GM13977 (cell line): ENCODE measurements at places on chromosomes 1 and 21.

DNA sequence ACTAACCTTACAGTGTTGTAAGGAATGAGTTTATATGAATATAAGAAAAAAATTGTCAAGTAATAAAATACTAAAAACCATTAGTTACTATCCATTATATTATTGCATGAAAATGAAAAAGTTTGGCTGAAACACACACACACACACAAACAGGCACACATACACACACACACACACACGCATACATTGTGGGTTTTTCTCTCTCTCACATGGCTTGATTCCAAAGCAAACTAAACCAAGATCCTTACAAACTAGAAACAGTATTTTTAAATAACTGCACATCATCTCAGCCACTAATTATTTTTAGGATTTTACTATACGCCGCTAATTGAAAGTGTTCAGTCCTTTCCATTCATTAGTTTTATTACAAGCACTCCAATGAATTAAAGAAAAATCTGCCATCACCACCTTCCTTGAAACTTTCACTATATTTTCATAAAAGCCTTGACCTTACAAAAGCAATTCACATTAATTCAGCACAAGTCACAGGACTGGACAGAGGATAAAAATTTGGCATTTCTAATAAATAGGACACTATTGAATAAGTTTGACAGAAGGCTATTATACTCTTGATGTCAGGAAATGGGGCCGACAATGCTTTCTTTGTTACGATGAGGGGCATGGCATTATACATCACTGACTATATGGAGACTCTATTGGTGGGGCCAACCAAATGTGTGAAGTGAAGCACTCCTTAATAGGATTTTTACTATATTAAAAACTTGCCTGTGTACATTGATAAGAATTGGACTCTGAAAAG, 187.0 kb upstream of the ESRRG start:
- no peak for DNase-seq

GRCh38 chr1:23057301-23057700, 38.0 kb downstream of the KDM1A start:
- DNase-seq: no peak

DNA sequence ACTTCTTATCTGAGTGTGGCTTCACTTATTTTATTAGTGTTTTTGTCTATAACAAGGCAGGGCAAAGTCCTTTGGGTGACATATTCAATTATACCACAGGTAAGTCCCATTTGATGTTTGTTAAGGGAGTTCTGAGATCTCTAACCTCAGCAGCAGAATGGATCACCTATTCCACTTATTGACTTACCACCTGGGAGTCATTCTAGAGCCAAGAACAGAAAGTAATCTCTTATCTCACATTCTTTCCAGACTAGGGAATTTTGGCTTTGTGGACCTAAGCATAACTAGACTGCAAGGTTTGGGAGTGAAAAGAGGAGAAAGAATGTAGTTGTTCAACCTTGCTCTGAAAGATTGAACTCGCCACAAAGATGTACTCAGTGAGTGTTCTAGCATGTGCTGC, 13.2 kb downstream of the FNDC7 start:
- no peak for DNase-seq

- no peak for DNase-seq
Measured at GRCh38 chr1:27391511-27392095, 819 bp upstream of the GPR3 start.

GRCh38 chr1:59146651-59147358, 150.1 kb upstream of the FGGY start:
- DNase-seq: peak; percentile 73

- DNase-seq: peak; percentile 38
Measured at GRCh38 chr1:229139331-229140118, 131.4 kb upstream of the RAB4A start.

DNA sequence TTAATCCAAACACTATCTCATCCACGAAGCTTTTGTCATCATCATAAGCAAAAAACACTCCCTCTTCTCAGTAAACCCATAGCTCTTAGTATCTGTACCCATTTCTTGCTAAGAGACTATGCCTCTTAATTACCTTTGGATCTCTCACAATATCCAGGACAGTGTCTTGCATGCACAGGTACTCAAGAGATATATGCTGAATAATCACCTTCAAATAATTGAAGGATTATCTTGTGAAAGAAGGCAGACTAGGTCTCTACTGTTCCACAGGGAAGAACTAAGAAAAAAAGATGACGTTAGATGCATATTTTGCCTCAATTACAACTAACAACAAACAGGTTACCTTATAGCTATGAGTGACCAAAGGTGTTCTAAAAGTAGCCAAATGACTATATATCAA, 11.5 kb downstream of the FOXJ3 start:
- no peak for DNase-seq

GRCh38 chr21:33266789-33267135, 595 bp downstream of the IL10RB start:
- DNase-seq: peak; percentile 53

DNA sequence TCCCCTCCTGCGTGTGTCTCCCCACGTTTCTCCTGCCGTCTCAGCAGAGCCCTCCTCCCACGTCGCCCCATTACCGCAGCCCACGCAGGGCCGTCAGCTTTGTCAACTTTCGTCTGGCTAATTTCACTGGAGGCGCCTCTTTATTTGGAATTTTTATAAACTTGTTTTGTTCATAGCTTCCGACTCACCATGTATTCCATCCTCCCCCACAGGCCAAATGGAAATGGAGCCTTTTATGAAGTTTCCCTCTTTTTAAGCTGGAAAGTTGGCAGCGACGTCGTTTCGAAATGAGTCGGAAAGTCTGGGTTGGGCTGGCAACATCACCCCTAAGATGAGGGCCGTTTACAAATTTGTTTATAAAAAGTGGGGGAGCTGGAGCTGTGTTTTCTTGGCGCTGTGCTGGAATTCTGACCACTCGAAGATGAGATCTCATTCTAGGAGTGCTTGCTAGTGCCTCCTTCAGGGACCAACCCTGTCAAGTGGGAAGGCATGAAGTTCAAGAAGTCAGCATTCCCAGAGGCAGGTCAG, 23.7 kb upstream of the SLC45A1 start:
- DNase-seq: no peak

DNA sequence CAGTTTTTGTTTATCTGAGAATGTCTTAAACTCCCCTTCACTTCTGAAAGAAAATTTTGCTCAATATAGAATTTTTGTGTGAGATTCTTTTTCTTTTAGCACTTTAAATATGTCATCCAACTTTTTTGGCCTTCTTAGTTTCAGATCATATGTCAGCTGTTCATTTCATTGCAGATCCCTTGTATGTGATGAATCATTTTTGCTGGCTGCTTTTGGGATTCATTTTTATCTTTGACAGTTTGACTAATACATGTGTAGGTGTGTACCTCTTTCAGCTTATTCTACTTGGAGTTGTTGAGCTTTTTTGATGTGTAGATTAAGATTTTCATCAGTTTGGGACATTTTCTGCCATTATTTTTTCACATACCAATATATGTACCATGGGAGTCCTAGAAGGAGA, 156.8 kb downstream of the FASLG start:
- no peak for DNase-seq

GRCh38 chr1:59079434-59080140, 217.3 kb upstream of the FGGY start:
- DNase-seq: no peak

GRCh38 chr1:5304702-5305101, 650.3 kb downstream of the AJAP1 start:
- no peak for DNase-seq

- no peak for DNase-seq
Measured at GRCh38 chr1:64112281-64112680, 91.1 kb upstream of the UBE2U start.

DNA sequence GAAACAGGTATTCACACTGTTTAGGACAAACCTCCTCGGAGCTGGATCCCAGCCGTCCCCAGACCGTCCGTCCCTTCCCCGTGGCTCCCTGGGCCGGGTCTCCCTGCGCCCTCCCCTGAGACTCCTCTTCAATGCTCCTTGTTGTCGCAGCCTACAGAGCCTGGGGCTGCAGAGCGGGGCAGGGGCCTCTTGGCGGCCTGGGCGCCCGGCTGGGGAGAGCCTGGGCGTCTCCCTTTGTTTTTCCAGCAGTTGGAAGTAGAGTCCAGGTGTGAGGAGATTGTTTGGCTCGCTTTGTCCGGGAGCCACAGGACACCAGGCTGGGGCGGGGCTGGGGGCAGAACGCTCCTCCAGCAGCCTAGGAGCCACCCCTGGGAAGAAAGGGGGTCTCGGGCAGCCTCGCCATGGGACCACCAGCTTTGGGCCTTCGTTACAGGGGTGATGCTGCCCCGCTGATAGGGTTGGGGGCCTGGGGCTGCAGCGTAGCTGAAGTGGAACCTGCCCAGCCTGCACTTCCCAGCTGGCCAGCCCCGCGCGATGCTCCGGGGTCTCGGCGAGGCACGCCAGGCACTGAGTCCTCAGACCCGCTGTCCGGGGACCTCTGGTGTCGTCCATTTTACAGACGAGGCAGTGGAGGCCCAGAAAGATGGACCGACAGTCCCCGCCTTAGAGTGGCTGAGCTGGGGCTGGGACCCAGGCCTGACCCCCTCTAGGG, 66.9 kb downstream of the PRDM16 start:
- no peak for DNase-seq

GRCh38 chr1:147168626-147169058, 3.6 kb downstream of the PRKAB2 start:
- no peak for DNase-seq

- peak; percentile 71 for DNase-seq
Measured at GRCh38 chr1:206769304-206769731, 1.3 kb upstream of the IL19 start.

DNA sequence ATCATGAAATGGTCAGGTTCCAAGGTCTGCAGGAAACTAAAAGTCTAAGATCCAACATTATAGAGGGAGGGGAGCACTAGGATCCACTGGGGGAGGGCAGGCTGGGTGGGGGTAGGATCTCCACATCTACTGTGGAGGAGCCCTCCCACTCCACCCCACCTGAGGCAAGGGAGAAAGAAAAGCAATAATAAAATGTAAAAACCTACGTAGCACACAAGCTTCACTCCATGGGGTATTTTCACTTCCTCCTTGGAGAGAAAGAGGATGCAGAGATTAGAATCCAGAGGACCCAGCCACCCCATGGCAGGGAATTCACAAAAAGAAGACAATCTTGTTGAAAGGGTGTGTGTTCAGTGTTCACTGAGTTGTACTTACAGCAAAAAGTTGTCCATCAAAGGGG, 14.4 kb downstream of the SPOCD1 start:
- DNase-seq: no peak

DNA sequence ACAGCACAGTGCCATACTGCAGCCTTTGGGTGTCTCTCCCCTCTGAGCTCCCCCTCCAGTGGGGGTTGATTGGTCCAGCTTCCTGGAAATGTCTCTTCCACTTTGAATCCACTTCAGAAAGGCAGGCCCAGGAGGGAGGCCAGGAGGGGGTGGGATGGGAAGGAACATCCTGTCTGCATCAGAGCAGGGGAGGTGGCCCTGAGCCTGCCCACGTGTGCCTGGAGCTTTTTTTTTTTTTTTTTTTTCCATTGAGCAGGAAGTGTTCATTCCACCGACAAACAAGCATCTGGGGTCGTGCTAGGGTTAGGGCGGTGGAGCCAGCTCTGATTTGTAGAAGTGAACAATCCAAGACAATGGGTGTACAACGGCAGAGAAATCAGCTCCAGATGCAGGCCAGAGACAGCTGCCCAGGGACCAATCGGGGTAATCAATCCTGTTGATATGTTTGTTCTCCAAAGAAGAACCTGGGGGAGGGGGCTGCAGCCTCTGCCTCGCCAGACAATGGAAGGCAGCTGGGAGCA, 93.3 kb downstream of the SSBP3 start:
- DNase-seq: no peak

- DNase-seq: no peak
Measured at GRCh38 chr1:192539297-192540092, 36.1 kb upstream of the RGS1 start.

DNA sequence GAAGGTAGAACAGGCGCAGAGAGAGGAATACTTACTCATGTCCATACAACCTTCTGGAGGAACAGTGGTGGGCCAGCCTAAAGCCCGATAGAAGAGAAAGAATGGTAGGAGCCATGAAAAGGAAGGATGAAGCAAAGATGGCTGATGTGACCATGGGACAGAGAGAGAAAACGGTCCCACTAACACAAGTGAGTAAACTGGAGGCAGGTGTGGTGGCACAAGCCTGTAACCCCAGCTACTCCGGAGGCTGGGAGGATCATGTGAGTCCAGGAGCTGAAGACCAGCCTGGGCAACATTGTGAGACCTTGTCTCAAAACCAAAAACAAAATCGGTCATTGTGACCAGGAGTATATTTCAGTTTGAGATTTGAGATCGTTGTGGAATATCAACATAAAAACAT, 49.4 kb downstream of the C1orf198 start:
- no peak for DNase-seq

GRCh38 chr1:18279351-18280074, 171.9 kb downstream of the IGSF21 start:
- no peak for DNase-seq

DNA sequence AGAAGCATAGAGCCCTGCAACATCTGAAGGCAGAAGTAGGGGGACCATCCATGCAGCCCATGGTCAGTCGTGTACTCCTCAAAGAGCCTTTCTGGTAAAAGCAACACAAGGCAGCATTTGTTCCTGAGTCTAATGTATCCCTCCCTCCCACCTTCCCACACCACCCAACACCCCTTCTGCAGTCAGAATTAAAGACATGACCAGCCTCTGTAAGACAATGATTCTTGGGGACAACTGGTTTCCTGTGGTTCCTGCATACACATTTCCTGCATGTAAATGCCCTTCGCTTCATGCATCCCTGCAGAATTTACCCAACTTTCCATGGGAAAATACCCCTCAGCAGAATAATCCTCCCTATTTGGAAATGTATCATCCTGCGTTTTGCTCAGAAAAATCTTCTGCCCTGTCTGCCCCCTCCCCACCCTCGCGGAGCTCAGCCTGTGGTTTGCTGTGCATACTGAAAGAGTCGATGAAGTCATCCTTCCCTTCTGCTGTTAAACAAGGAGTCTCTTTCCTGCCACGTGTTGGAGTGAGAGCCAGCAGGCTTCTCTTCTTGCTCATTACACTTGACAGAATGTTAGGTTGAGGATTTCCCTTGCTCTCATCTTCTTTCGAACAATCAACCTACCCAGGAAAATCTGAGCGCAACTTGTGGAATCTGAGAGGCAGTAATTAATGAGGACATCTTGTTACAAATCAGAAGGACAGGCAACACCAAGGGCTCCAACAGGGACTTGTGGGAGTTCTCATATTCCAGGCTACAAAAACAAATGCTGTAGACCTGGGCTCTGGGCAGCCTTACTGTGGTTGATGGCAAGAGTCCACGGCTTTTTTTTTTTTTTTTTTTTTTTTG, 4.7 kb downstream of the TNN start:
- peak; percentile 73 for DNase-seq

DNA sequence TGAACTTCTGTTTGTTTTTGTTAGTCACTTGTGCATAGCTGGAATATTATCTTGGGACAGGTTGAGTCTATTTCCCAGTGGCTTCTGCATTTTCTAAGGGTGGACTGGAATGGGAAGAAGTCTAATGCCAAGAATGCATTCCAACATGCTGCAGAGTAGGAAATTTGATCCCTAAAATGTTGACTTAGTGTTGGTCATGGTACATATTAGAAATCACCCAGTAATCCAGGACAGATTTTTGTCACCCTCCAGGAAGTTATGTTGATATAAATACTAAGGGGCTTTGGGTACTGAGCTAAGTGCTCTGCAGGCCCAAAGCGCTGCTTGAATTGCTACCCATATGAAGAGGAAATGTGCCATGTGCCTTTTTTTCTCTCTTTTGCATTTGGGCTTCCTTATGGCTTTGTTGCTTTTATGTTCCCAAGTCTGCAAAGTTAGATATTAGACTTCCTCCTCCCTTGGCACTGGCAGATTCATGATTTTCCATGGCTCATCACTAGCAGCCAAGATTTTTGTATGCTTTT, 10.0 kb downstream of the ARID1A start:
- DNase-seq: no peak
